ENCODE measurements at places on chromosomes 12 and 14. TPM values are rescaled to one million over a fixed set of nuclear protein-coding genes. Genes with fewer than 3 reads are reported as not detected.

PPFIBP1 gene
- 66.9 TPM for polyA plus RNA-seq

FGF23 gene
- 0.04 TPM for polyA plus RNA-seq

CLEC4C gene
- not detected for polyA plus RNA-seq

ACOT4 gene
- 4.6 TPM for polyA plus RNA-seq

BEST3 gene
- 0.32 TPM for polyA plus RNA-seq

KRT73 gene
- polyA plus RNA-seq: not detected

EIF2S3B gene
- polyA plus RNA-seq: 2.0 TPM

MLH3 gene
- 35.7 TPM for polyA plus RNA-seq

TPPP2 gene
- polyA plus RNA-seq: 3.0 TPM

DNA sequence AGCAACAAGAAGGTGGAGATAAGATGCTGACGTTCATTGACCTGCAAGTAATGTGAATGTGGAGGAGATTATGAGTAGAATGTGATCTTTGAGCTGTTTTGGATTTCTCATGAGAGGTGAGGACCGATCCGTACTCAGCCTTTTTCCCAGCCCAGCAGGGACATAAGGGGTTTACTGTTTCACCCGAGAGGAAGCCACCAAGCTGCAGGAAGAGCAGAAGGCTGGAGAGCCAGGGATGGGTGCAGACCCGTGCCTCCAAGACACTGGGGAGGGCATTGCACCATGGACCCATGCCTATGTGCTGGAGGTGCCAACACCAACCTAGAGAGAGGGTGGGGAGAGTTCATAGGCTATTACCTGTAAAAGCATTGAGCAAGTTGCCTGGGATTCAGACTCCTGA lies 206.0 kb upstream of the DIO3 start:
- DNase-seq: no peak

DNA sequence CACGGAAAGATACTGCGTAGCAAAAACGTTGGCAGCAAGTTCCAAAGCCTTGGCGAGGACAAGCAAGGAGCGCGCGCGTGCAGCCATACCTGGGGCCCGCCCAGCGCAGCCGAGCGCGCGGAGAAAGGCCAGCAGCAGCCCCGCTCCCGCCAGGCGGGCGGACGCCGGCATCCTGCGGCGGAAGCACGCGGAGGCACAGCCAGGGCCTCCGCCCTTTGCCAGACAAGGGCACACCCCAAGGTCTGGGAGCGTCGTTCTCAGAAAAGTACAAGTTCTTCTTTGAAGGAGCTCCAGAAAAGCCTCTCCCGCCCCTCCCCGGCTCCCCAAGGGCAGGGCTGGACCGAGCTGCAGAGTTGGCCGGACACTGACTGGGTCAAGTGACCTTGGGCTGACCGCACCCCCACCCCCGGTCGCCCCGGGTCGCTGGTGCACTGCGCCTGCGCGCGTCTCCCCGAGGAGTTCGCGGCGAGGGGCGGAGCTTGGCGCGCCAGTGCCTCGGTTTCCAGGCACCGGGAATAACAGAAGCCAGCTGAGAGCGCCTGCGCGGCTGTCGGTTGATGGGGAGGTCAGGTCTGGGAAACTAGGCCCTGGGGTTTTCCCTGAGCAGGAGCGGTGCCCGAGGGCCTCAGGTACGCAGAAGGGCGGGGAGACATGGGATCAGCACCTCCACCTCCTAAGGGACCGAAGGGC lies at the start of gene ZC2HC1C:
ZC2HC1C (plus strand) TSS at position 521 of the 690 bp plus-strand sequence. CDS start 933 bp downstream, outside the sequence.
- peak; percentile 84 for DNase-seq

GRCh38 chr14:32013083-32013482 lies 64.0 kb upstream of the ARHGAP5 start:
- DNase-seq: no peak

DNA sequence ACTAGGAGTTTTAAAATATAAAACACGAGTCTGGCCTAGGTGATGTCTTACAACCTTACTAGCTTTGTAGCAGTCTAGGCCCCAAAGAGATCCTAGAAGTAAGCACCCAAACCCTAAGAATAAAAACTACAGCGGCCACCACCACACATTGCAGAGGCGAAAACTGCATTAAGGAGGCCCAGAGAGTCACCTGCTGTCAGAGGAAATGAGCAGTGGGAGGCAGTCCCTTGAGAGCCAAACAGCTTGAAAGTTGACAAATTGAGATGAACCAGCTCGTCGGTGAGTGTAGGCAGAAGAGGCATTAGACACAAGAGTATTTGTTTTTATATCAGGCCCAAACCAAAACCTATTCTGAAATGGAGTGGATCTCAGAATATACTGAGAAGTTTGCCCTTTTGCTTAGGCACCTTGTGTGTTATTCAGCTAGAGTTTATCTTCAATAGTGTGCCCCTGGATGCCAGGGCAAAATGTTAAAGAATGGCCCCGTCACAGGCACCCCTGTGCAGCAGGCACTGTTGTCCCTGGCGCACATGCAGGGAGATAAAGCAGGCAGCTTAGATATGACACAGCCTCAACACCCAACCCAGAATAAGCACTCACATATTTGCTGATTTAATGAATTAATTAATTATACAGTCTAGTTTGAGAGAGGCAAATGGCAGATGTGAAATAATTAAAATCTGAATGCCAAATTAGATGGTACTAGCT lies 56.7 kb downstream of the TTC7B start:
- DNase-seq: no peak

GRCh38 chr12:4307593-4308333 lies 13.2 kb upstream of the TIGAR start:
- no peak for DNase-seq

- DNase-seq: no peak
These were observed 56.5 kb downstream of the SUSD6 start for GRCh38 chr14:69667938-69668335.

DNA sequence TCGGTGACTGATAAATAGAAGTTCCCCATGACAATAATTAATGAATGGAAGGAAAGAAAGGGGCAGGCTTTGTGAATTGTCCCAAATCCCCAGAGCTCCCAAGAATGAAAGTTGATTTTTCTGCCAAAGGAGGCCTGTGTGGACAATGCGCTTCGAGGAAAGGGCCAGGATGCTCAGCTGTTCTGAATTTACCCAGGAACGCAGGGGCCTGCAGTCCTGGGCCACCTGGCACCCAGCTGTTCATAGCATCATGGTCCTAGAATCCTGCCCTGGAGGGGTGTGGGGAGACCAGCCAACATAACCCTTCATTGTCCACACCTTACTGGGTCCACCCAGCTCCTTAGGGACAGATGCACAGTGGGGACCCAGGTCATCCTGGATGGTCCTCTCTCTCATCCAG lies 587.5 kb downstream of the BCL11B start:
- no peak for DNase-seq

GRCh38 chr12:34346372-34347034 lies 324.2 kb downstream of the ALG10 start:
- DNase-seq: no peak

GRCh38 chr12:2169489-2169888 lies 116.7 kb downstream of the CACNA1C start:
- no peak for DNase-seq

DNA sequence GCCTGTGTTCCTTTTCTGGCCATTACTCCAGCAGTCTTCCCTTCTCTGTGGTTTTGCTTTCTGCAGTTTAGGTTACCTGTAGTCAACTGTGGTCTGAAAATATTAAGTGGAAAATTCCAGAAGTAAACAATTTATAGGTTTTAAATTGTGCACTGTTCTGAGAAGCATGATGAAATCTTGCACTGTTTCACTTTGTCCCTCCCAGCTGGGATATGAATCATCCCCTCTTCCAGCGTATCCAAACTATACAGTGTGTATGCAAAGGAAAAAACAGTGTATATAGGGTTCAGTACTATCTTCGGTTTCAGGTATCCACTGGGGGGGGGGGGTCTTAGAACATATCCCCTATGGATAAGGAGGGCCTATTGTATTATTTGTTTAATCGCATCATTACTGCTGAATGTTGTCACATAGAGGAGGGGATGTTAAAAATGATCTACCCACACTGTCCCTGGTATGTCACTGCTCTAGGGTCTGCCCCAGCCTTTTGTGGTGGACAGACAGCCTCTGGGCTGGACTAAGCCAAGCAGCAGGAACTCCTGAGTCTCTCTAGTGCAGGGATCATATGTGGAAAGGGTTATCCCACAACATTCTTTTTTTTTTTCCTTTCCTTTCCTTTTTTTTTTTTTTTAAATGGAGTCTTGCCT lies 109.1 kb upstream of the MAX start:
- DNase-seq: no peak

DNA sequence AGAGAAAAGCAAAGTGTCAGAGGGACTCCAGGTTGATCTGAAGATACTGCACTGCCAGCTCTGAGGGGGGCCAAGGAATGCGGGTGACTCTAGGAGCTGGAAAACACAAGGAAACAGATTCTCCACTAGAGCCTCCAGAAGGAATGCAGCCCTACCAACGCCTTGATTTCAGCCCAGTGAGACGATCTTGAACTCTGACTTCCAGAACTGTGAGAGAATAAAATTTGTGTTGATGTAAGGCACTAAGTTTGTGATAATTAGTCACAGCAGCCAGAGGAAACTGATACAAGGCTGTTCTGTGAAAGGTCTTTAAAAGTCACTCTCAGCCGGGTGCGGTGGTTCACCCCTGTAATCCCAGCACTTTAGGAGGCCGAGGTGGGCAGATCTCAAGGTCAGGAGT lies 34.2 kb downstream of the CKAP4 start:
- DNase-seq: no peak

DNA sequence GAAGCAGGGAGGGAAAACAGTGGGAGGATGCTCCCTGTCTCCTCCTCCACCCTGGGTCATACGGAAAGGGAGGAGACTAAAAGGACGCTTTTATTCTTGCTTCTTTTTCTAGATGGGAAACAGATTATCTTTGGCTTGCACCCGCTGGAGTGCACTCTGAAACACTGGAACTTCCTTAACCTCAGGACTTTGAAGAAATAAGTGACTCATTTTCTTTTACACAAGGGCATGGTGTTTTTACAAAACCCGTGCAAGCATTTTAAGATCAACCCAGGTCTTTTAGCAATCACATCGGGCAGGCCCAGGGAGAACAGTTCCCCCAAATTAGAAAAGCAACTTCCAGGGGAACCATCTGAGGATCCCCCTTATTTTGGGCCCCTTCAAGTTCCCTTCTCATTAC lies 80.9 kb upstream of the TSPAN11 start:
- no peak for DNase-seq

- no peak for DNase-seq
These were observed 227.9 kb downstream of the ALG10B start for GRCh38 chr12:38544330-38545066.

GRCh38 chr14:100662879-100663760 lies 63.6 kb upstream of the DLK1 start:
- no peak for DNase-seq

GRCh38 chr12:127422935-127423566 lies 843.9 kb upstream of the TMEM132C start:
- no peak for DNase-seq

DNA sequence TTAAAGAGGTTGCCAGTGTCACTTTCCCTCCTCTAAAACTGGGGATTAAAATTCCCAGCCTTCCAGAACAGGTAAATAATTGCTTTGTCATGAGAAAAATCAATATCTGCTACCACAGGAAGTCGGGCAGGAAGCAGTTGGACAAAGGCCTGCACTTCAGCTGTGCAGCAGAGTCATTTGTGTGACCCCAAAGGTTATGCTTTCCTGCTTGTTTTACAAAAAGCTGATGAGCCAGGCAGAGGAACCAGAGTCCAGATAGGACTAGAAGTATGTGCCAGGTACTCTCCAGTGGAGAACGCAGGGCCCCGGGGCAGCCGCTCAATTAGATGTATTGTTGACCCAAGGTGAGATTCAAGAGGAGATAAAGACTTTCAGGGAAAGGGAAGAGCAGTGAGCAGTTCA lies 117.1 kb upstream of the FRMD6 start:
- DNase-seq: no peak
